ENCODE measurements at places on chromosomes 11 and 22. TPM values are rescaled to one million over a fixed set of nuclear protein-coding genes. Genes with fewer than 3 reads are reported as not detected.

OR56A4 gene
- total RNA-seq = not detected

BTG4 gene
- total RNA-seq = not detected

CEP57 gene
- total RNA-seq = 29.6 TPM

OTOG gene
- not detected for total RNA-seq

FXYD6 gene
- 36.1 TPM for total RNA-seq

ANGPTL5 gene
- total RNA-seq = 4.9 TPM

OR6T1 gene
- not detected for total RNA-seq

SDHD gene
- total RNA-seq = 205 TPM

KDELR3 gene
- total RNA-seq = 7.8 TPM

ZNF280B gene
- 1.5 TPM for total RNA-seq

LUZP2 gene
- total RNA-seq = not detected

YPEL4 gene
- total RNA-seq = 0.33 TPM

CHRM1 gene
- not detected for total RNA-seq

MADD gene
- total RNA-seq = 60.0 TPM

SPI1 gene
- total RNA-seq = 18.9 TPM

RAB39A gene
- total RNA-seq = 0.66 TPM

ARHGEF12 gene
- total RNA-seq = 93.7 TPM

SLC25A45 gene
- total RNA-seq = 6.1 TPM

GAS2L1 gene
- total RNA-seq = 22.4 TPM

SCGB1A1 gene
- total RNA-seq = not detected

MCHR1 gene
- 2.2 TPM for total RNA-seq

ST14 gene
- total RNA-seq = 2.8 TPM

C22orf31 gene
- not detected for total RNA-seq

APOL5 gene
- total RNA-seq = not detected

MRGPRE gene
- total RNA-seq = 0.38 TPM

OR5F1 gene
- total RNA-seq = not detected

OR52I1 gene
- total RNA-seq = not detected

APOL3 gene
- 22.9 TPM for total RNA-seq

PGA5 gene
- 1.1 TPM for total RNA-seq

KRTAP5-8 gene
- total RNA-seq = not detected

GALR3 gene
- not detected for total RNA-seq

TEX12 gene
- not detected for total RNA-seq

CRYBB3 gene
- not detected for total RNA-seq

SEPTIN3 gene
- total RNA-seq = 0.09 TPM

NPAT gene
- total RNA-seq = 10.3 TPM

TSSK2 gene
- total RNA-seq = not detected

MS4A2 gene
- total RNA-seq = 0.65 TPM

RIMBP3B gene
- 0.06 TPM for total RNA-seq

KRTAP5-9 gene
- not detected for total RNA-seq

SAA4 gene
- total RNA-seq = not detected

AQP11 gene
- 1.2 TPM for total RNA-seq

All from right cardiac atrium (tissue), 5 donors.